ENCODE measurements at places on chromosomes 12 and 14.

DNA sequence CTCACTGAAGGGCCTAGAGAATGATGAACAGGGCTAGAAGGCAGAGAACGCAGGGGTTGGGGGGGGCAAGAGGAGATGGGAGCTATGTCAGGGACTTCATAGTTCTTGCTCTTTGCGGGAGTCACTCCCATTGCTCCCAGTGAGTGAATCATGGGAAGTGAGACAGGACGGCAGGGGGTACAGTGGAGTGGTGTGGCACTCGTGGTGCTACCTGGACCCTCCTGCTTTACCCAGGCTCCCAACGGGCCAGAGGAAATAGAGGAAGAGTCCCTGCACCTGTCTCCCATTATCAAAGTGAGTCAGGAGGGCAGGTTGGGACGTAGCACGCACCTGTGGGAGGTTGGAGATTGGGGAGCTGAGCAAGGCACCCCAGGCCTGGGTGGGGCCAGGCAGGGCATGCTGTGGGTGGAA is 1.3 kb upstream of the KRT8 start:
- DNase-seq = no peak

GRCh38 chr14:80930836-80931389 is 10.6 kb downstream of the CEP128 start:
- DNase-seq = peak; percentile 92

DNA sequence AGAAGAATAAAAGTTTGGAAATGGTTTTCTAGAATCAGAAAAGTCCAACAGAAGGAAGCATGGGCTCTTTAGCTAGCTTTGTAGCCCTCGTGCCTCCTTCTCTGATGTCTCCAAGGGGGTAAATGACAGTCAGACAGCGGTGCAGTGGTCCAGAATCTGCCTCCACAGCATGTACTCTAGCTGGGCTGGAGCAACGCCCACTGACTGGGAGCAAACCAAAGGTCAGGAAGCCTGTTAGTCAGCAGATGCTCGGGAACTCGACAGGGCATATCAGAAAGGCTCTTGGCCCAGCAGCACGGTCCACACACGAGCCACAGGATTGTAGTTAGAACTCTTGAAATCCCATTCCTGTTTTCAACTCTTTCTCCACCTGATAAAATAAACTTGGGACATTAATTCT is 164.3 kb downstream of the GRIN2B start:
- no peak for DNase-seq

- peak; percentile 81 for DNase-seq
These were observed 1.2 kb upstream of the GAPDH start for GRCh38 chr12:6532927-6533652.

DNA sequence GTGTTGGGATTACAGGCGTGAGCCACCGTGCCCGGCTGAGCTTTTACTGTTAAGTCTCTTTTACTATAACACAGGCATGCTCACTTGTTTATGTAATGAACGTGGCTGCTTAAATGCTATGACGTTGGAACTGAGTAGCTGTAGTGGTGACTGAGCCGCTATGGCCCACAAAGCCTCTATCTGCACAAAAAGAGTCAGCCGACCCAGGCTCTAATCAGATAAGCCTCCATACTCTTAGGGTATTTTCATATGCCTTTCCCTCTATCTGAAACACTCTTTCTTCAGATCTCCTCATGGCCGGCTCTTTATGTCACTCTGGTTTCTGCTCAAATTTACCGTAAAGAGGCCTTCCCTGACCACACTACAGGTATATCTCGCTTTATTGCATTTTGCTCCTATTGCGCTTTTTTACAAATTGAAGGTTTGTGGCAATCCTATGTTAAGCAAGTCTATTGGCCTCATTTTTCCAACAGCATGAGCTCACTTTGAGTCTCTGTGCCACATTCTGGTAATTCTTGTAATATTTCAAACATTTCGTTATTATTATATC is 8.0 kb downstream of the SLC2A14 start:
- DNase-seq = no peak

DNA sequence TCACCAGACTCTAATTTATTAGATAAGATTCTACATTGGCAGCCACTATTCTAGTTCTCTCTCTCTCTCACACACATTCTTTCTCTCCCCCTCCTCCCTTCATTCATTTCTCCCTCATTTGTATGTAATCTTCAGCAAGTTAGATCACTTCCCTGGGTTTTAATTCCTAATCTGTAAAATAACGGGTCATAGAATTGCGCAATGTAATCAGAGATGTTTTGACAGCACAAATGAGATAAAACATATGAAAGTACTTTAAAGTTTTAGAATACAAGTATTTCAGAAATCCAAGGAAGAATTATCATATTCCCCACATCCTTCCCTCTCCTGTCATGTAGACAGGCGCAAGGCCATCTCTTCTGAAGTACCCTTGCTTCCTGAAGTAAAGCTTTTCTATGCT is 21.7 kb downstream of the STYK1 start:
- no peak for DNase-seq

GRCh38 chr12:53659571-53659981 is 16.3 kb downstream of the ATP5MC2 start:
- no peak for DNase-seq

- DNase-seq = no peak
These were observed 360.4 kb downstream of the MED13L start for GRCh38 chr12:115916910-115917668.

DNA sequence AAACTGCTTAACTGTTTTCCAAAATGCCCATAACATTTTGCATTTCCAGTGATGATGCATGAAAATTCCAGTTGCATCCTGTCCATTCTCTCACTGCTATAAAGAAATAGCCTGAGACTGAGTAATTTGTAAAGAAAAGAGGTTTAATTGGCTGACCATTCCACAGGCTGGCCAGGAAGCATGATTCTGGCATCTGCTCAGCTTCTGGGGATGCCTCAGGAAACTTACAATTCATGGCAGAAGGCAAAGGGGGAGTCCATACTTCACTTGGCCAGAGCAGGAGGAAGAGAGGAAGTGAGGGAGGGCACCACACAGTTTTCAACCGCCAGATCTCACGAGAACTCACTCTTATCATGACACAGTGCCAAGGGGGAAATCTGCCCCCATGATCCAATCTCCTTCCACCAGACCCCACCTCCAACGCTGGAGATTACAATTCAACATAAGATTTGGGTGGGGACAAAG is 18.2 kb upstream of the CLEC2D start:
- peak; percentile 80 for DNase-seq

DNA sequence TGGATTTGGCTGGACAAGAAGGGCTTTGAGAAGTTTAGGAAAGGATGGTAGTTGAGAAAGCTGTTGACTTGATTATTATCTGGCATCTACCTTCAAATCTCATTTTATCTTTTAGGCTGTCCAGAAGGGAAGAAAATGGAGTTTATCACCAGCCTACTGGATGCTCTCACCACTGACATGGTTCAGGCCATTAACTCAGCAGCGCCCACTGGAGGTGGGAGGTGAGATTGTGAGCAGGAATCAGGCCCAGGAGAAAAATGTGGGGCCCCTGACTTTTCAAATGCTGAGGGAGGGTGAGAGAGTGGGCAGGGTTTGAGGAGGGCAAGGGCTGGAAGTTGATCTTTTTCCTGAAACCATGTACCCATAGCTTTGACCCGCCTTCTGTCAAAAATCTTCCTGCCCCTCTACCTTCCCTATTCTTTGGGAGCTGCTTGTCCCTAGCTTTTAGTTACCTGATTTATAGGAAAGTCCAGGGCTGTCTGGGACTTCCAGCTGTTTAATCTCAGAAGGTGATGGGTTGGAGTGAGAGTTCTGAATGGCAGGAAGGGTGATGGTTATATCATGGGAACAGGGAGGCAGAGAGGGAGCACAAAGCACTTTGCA is 134.2 kb downstream of the SMOC1 start:
- DNase-seq = peak; percentile 3

DNA sequence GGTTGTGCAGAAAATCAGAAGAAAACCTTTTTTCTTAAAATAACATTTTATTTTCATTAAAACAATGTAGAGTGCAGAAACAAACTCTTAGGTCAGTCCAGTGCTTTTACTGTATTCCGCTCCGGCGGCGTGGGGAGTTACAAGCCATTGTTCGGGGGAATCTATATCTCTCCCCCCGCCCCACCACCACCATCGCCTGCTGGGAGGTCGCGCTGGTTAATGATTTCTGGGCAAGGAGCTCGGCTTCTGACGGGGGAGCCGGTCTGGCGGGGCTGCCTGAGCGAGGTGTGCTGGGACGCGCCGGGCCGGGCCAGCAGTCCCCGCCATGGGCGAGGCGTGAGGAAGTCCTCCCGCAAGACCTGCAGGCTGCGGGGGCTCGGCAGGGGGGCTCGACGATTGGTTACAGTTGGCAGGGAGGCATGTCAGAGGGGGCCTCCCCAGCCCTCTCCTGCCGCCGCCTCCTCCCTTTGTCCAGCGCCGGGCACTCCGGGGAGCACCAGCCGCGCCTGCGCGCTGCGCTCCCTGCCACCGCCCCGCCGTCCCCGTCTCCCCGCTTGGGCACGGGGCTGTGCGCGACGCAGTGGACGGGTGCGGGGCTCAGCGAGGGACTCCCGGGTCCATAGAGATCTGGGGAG is 1.0 kb upstream of the DUSP6 start:
- DNase-seq = peak; percentile 59

- DNase-seq = peak; percentile 57
These were observed 37.2 kb downstream of the RAD51B start for GRCh38 chr14:67856827-67857226.

DNA sequence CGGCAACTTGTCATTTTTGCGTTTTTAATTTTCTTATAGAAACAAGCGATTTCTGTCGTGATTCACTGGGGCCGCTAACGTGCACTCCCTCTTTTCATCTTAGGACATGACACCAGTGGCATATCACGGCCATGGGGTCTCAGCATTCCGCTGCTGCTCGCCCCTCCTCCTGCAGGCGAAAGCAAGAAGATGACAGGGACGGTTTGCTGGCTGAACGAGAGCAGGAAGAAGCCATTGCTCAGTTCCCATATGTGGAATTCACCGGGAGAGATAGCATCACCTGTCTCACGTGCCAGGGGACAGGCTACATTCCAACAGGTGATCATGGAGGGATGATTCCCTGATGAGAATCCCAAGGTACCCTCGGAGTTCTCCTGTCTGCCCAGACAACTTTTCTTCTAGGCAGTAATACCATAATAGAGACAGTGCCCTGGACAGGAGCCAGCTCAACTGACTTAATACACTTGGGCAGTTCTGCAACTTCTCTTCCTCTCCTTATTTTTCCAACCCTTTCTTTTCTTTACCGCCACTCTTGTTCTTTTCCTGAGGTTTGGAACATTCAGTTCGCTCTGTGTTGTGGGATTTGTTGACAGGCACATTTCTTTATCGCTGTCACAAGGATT is 821 bp downstream of the TMEM106C start:
- no peak for DNase-seq

- DNase-seq = no peak
These were observed 194.8 kb upstream of the C14orf180 start for GRCh38 chr14:104384776-104385071.

GRCh38 chr14:58701604-58702003 is 63.8 kb downstream of the DACT1 start:
- DNase-seq = no peak

GRCh38 chr12:92233346-92234015 is 87.8 kb upstream of the BTG1 start:
- no peak for DNase-seq

GRCh38 chr14:89304561-89304960 is 112.5 kb downstream of the FOXN3 start:
- DNase-seq = no peak

DNA sequence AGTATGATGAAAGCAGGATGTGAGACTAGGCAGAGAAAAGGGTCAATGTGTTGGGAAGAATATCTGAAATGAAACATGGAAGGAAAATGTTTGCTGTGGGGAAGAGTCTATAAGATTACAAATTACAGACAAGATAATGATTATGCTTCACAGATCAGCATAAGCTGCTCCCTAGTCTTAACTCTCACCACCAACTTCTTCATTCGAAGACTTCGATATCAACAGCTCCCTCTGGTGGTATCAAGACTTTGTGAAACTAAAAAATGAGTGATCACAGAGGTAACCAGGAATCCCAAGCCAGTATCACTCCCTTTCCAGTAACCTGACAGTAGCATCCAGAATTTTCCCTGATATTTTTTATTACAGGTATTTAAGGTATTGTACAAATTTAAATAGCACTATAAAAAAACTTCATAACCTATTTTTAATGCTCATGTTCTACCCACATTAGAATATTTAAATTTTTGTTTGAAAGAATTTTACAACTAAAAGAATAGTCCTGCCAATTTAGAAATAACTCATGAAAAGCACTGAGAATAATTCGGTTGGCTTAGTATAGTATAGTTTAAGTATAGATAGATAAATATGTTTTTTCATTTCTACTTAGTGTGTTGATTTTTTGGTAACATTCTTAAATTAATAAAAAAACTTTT is 84.4 kb downstream of the C2CD5 start:
- DNase-seq = peak; percentile 58

DNA sequence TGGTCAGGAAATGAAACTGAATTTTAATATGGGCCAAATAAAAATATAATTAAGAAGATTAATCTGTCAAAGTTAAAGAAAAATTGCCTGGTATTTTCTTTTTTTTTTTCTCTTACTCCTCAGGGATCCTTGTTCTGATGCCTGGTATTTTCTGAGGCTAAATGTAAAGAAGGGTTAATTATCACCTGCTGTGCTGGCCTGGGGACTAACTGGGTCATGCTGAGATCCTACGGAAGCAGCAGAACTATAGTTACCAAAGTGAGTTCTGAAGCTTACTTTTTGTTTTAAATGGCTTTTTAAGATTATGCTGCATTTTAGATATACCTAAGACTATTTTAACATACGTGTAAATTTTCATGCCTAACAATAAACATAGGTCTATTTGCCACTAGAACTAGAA is 23.3 kb downstream of the ZC2HC1C start:
- no peak for DNase-seq

DNA sequence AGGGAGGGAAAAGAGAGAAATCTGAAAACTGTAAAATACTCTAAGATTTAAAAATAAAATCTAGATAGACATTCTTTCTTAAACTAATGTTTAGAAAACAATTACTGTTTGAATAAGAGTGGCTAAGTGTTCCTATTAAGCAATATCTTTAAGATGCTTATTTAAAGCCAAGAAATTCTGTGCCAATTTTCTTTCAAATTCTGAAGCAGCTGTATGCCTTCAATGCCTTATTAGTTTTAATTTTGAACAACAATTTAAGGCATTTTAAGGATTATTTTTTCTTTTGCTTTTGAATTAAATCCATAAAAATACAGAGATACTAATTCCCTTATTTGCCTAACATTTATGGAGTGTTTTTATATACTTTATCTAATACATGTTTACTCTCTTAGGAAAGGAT is 50.3 kb upstream of the KITLG start:
- DNase-seq = no peak

DNA sequence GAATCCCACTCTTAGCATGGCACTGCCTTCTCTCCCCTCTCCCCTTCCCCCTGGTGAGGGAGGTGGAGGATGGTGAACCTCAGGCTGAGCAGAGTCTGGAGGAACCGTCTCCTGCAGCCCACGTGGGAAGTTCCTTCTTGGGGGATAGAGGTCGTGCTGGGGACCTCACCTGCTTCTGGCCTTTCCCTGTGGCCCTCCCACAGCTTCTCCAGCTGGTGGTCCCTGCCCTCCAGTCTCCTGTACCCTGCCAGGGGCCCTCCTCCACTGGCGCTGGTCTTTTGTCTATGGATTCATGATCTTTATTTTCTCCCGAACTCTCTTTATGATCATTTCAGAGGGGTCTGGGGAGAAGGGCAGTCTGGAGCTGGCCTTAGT is 9.0 kb upstream of the MTA1 start:
- no peak for DNase-seq

All from fibroblast of upper back skin (primary cell).